MM.1S (cell line): ENCODE measurements at places on chromosomes 2 and 18.
A peak's percentile ranks its signal among the peaks of the same experiment; 100 is the strongest.

GRCh38 chr2:36711741-36712314 lies 15.3 kb downstream of the VIT start:
- no peak for DNase-seq

DNA sequence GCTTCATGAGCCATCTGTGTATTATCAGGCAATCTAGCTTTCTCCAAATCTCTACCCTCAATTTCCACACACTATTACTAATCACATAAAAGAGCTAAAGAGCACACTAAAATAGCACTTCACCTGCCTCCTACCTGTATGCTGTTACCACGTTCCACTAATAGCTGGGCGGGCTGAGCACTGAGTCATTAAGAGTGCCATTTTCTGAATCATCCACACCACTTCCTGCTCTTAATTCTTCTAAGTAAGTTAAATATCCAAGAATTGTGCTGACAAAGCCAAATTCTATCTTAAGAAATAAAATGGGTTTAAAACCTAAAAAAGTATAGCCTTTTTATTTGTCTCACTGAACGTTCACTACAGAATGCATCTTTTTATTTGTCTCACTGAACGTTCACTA lies 35.7 kb downstream of the NOL10 start:
- DNase-seq, result peak; percentile 57

DNA sequence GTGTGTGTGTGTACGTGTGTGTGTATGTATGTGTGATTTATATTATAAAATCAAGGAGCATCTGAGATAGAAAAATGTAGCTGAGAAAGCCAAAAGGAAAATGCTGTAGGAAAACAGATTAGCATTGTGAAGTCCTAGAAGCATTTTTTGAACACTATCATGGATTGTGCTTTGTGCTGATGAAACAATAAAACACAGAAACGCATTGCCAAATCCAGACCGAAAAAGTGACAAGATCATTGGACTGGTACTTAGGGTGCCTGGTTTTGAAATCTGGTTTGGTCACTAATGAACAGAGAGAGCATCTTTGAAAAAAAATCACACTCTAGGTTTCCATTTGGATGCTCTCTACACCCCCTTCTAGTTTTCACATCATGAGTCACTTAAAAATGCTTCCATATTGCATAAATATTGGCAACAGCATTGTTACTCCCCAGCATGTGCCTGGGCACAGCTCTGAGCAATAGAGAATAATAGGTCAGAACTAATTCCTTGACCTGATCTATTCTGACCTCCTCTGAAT lies 214.6 kb upstream of the LRRTM1 start:
- DNase-seq, result no peak

DNA sequence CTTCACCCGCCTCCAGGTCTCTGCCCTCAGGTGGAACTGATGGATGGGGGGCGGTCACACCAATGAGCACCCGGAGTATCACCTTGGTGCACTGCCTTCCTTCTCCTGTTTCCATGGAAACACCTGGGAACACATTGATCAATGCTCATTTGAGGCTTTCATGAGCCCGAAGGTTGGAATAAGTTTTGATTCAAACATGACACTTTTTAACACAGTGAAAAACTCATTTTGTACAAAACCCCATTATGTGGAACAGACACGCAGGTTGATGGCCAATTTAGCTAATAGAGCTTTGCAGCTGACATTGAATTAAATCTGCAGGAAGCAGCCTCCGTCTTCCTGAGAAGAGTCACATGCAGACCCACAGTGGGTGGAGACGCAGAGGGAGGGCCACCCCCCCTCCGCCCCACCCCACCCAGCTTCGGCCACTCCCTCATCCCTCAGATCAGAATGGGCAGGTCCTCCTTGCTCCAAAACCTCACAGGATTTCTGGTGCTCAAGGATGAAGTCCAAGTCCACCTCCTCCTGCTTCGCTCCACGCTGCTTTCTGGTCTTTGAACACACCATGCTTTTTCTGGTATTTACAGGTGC lies 96.0 kb upstream of the MYCN start:
- no peak for DNase-seq

- DNase-seq, result no peak
Observed at GRCh38 chr2:167057446-167057845, 169.2 kb downstream of the XIRP2 start.

GRCh38 chr18:58100154-58100553 lies 56.1 kb downstream of the NEDD4L start:
- peak; percentile 60 for DNase-seq

DNA sequence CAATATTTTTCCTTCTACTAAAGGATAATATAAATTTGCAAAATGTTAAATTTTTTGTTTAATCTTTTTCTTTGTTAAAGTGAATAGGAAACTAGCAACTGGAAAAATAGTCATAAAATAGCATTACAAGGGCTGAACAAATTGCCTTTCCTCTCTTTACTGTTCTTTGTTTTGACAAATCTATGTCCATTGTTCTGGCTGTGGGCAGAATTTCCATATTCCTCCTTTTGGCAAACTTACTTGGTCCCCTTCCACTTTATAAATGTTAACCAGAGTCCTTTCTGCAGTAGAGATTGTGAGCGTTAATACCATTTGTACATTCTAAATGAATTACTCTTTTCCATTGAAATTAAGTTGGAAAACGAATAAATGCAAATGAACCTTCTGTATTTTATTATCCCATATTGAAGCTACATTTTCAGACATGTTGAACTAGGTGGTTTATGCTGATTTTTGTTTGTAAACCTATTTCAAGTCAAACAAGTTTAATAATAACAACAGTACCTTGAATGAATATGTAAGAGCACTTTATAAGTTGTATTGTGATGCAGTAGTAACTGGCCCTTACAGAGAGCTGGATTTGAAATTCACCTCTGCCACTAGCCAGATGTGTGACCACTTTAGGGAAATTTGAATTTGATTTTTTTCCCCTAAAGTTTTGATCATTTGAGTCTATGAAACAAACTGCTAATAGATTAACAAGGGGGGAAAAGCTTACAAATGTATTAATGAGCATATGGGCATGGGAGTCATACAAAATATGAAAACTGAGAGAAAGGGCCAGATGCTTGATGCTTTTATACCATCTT lies 3.3 kb downstream of the RNF125 start:
- no peak for DNase-seq

GRCh38 chr2:64819774-64820688 lies 166.3 kb upstream of the SERTAD2 start:
- DNase-seq, result peak; percentile 49

GRCh38 chr2:174376967-174377366 lies 18.6 kb upstream of the SCRN3 start:
- no peak for DNase-seq

DNA sequence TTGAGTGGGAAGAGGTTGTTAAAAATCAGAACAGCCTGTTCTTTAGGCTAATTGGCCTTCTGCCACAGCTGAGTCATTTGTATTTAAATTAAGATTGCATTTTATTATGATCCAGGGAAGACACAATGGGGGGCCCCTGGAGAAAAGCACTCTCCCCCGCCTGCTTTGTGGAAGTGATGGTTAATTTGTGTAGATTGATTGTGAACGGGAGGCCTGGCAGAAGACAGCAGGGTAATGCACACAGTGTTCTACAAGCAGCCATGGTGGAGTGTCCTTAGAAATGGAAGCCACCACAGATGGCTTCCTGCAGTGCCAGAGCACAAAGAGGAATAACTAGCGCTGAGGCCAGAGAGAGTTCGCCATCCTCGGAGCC lies 19.6 kb downstream of the RAMP1 start:
- no peak for DNase-seq

GRCh38 chr18:37900326-37900725 lies 334.7 kb upstream of the CELF4 start:
- DNase-seq, result no peak

DNA sequence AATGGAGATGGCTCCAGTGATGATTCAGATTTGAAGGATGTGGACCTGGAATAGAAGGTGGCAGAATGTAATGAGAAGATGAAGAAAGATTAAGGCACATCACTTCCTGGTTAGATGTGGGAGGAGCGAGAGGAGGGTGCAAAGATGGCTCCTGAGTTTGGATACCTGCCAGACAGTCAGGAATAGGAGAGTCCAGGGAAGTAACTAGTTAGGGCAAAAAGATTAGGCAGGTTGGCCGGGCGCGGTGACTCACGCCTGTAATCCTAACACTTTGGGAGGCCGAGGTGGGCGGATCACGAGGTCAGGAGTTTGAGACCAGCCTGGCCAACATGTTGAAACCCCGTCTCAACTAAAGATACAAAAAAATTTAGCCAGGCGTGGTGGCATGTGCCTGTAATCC lies 5.6 kb downstream of the C2orf74 start:
- DNase-seq, result no peak

DNA sequence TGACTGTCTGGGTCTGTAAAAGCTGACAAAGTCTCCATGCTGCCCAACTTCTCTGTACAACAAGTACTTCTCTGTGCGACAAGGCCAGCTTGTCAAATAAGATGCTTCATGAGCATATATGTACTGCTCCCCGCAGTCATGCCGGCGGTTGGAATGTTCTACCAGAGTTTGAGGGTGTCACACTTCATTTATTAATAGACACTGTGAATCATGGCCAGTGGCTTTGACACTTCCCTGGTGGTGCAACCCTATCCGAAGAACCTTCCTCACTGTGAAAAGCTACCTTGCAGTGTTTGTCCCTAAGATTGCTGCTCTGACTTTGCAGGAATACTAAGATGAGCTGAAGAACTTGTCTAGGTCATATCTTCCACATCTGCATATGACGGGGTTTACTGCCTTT lies 120.9 kb upstream of the NRP2 start:
- no peak for DNase-seq

DNA sequence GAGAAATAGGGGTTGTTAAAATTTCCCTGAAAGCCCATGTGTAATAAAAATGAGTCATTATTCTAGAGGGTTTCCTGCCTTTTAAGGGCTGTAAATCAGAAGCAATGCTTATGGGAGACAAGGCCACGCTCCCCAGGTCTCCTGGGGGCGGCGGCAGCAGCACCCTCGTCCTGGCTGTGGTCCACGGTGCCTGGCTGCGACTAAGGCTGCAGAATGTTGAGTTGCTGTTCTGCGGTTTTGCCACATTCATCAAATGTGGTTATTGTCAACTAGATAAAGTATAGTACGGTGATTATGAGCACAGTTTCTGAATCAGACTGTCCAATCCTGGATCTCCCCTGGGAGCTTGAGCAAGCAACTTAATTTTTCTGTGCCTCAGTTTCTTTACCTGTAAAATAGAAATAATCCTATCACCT lies 11.9 kb upstream of the AGFG1 start:
- no peak for DNase-seq

GRCh38 chr18:2985628-2986027 lies 27.3 kb downstream of the LPIN2 start:
- peak; percentile 47 for DNase-seq
